LoVo (cell line): ENCODE measurements at places on chromosomes 16 and 17.

- no peak for DNase-seq
These were observed 526 bp downstream of the KIAA0513 start for GRCh38 chr16:85027958-85028684.

- no peak for DNase-seq
These were observed 139.1 kb downstream of the CCT6B start for GRCh38 chr17:34822007-34822739.

DNA sequence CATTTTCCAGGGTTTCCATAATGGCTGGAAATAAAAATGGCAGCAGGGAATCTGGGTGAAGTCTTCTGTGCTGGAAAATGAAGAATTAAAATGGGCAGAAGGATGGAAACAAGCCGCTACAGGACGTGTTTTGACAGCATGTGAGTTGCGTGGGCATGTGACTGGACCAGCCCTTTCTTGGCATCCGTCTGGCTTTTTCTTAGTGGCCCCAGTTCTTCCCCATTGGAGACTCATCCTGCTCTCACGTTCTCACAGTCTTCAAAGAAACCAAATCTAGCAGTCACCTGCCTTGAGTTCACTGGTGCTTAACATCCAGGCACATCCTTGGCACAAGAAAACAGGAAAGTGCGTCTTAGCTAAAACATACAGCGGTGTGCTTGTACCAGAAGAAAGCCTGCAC, 180.2 kb upstream of the CACNG5 start:
- DNase-seq, result no peak

DNA sequence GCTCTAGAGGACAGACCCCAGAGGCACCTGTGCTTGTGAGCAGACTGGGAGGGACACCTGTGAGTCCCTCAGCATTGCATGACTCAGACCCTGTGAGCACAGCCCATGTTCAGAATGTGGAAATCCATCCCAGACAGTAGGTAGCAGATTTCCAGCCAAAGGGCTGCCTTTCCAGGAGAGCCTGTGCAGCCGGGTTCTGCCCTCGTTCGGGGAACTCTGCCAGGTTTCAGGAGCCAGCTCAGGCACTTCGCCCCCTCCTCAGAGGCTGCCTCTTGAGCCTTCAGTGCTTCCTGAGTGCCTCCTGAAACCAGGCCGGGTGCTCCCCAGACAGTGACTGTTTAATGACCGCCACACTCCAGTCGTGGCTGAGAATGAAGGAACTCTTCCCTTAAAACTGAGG, 23.3 kb upstream of the SDR42E2 start:
- DNase-seq, result no peak

GRCh38 chr17:65230040-65230439, 92.9 kb downstream of the RGS9 start:
- DNase-seq, result no peak

- DNase-seq, result peak; percentile 95
These were observed 31.0 kb downstream of the HASPIN start for GRCh38 chr17:3754458-3755334.

DNA sequence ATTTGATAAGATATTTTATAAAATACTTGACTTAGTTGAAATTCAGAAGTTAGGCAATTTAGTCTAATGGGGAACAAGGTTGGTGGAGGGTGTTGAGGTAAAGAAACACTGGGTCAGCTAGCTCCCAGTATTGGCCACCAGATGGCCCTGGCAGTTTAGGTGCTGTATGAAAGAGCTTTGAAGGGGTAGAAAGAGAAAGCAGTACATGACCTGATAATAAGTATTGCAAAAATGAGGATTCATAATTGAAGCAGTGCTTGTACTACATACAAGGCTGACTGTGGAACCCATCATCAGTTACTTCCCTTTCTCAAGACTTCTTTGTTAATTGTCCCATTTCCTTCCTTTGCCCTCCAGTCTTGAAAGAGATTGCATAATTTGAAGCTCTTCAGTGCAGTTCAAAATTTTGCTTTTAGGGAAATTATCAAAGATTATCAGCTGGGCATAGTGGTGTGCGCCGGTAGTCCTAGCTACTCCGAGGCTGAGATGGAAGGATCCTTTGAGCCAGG, 29.4 kb downstream of the TANC2 start:
- peak; percentile 37 for DNase-seq

GRCh38 chr17:80330276-80330675, 69.6 kb downstream of the RNF213 start:
- no peak for DNase-seq

DNA sequence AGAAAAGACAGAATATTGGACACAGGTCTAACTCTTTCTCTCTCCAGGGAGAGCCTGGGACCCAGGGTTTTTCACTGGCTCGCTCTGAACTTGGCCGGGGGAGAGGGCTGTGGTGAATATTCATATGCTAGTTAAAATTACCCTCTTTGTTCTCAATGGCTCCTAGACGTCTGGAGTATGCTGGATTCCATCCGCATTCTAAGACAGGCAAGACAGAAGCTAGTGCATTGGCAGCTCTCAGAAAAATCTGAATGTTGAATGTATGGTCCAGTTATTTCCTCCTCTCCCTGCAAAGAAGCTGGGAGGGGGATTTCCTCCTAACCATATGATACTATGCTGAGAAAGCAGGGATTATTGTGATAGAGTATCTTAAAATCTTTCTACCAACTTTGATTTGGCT, 5.6 kb upstream of the KRT34 start:
- no peak for DNase-seq

DNA sequence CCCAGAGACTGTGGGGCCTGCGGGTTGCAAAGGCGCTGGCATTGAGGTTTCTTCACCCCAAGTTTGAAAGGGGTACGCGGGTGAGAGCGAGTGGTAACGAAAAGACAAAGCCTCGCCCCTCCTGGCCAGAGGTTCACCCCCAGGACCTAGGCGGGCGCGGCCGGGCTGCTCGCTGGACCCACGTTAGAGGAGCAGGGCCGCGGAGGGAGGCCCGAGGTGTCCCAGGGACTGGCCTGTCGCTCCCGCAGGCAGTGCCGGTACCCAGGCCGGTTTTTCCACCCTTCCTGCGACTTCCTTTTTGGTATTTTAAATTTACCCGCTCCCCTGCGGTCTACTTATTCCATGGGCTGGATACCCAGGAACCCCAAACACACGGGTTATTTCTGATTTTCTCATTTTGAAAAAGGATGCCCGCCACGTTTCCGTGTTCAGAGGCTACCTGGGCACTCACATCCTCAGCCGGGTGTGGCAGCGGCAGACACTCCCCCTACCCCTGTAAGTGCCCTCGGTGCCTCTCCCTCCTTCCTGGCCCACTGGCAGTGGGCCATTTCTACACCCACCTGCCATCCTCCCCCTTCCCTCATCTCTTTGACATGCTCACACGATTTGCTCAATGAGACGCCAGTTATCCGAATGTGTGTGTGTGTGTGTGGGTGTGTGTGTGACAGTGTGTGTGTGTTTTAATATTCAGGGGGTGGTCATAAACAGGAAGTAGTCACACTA, 1.6 kb upstream of the FOXL1 start:
- no peak for DNase-seq

DNA sequence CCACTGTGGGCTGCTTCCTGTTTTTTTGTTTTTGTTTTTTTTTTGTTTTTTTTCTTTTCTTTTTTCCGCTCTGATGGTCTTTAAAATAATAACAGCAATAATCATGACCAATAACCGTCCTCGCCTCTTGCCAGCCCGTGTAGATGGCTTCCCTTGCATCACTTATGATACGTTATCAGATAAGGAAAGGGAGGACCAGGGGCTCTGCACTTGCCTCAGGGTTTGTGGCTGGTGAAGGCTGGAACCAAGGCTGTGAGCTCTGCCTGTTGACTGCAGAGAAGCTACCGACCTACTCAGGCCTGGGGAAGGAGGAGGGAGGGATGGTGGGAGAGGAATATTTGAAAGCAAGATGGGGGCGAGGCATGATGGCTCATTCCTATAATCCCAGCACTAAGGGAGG, 114.0 kb upstream of the SDK2 start:
- no peak for DNase-seq

GRCh38 chr16:23502466-23502865, 7.8 kb downstream of the GGA2 start:
- DNase-seq, result no peak

DNA sequence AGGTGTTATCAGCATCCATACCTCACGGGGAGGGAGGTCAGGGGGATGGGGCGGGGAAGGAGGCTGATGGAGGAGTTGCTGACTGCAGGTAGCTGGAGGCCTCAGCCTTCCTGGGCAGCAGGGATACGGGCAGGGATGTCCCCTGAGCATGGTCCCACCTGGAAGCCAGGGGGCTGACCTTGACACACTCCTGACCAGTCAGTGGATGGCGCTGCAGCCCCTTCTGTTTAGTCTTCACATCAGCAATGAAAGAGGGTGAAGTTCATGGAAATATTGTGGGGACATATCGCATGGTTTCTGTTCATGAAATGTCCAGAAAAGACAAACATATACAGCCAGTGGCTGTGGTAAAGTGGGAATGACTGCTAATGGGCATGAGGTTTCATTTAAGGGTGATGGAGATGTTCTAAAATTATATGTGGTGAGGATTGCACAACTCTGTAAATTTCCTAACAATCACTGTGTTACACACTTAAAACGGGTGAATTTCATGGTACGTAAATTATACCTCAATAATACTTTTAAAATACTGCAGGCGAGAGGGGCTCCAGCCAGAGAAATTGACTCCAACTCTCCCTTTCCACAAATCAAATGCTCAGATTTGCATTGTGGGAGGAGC, 489.6 kb downstream of the CDH13 start:
- DNase-seq, result no peak

DNA sequence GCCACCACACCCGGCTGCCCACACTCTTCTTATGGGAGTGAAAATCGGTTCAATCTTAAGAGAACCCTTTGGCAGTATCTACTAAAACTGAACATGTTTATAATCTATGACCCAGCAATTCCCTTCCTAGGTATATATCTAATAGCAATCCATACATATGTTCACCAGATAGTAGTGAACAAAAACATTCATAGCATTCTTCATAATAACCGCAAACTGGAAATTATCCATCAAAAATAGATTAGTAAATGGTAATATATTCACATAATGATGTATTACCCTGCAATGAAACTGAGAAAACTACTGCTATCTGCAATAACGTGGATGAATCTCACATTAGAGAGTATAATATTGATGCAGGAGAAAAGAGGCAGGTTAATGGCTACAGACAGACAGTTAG, 23.1 kb downstream of the COPRS start:
- no peak for DNase-seq
